ENCODE measurements at places on chromosomes 4 and X. TPM values are rescaled to one million over a fixed set of nuclear protein-coding genes. Genes with fewer than 3 reads are reported as not detected.

DNA sequence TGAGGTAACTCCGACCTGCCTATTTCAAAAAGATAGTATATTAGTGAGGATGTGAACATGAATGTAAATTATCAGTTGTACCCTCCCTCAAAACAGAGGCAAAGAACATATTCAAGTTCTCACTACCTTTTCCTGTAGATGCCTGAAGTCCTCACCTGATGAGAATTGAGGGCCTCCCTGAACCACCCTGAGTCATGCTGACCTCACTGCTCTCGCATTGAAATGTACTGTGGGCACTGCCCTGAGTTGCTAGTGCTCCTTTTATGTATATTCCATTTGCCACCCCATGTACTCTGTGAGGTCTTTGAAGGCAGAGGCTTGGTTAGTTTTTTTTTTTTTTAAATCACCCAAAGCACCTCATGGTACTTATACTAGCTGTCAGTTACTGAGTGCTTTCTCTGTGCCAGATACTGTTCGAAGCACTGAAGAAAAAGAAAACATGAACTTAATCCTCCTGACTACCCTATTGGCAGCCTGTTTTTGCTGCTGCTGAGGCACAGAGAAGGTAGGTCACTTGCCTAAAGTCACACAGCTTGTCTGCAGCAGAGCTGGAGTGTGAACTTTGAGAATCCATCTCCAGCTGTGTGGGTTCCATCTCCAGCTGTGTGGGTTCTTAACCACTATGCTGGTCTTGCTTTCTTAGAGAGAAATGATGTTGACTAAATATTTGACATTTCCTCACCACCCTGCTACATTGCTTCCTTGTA, 253.1 kb upstream of the GPC4 start:
- no peak overlapping the region for H3K4me3 ChIP-seq
- DNase-seq, result no peak
- no peaks in the 10 kb centered on the region for H3K27me3 ChIP-seq
- H3K36me3 ChIP-seq, result no peaks in the 10 kb centered on the region

DNA sequence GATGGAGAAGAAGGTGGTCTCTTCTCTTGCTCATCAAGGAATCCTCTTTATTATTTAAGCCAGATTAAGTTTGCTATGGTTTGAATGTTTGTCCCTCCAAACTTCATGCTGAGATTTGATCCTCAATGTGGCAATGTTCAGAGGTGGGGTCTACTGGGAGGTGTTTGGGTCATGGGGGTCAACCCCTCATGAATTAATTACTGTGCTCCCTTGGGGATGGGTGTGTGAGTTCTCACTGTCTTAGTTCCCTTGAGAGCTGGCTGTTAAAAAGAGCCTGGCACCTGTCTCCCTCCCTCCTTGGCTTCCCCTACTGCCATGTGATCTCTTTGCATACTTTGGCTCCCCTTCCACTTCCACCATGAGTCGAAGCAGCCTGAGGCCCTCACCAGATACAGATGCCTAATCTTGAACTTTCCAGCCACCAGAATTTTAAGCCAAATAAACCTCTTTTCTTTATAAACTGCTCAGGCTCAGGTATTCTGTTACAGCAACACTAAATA, 36.0 kb upstream of the CD38 start:
- no peak overlapping the region for H3K4me3 ChIP-seq
- no peak overlapping the region for H3K27ac ChIP-seq
- H3K36me3 ChIP-seq, result no peaks in the 10 kb centered on the region
- H3K27me3 ChIP-seq, result no peaks in the 10 kb centered on the region
- DNase-seq, result no peak

GRCh38 chr4:145446184-145446583, 35.5 kb upstream of the SMAD1 start:
- no peaks in the 10 kb centered on the region for H3K4me1 ChIP-seq
- H3K27ac ChIP-seq, result no peak overlapping the region
- DNase-seq, result no peak
- H3K4me3 ChIP-seq, result no peak overlapping the region

GRCh38 chr4:146343199-146343598, 128.9 kb downstream of the REELD1 start:
- no peaks in the 10 kb centered on the region for H3K36me3 ChIP-seq
- no peak overlapping the region for H3K4me3 ChIP-seq
- no peaks in the 10 kb centered on the region for H3K4me1 ChIP-seq
- no peak overlapping the region for H3K27ac ChIP-seq
- H3K27me3 ChIP-seq, result no peaks in the 10 kb centered on the region
- no peak for DNase-seq

DNA sequence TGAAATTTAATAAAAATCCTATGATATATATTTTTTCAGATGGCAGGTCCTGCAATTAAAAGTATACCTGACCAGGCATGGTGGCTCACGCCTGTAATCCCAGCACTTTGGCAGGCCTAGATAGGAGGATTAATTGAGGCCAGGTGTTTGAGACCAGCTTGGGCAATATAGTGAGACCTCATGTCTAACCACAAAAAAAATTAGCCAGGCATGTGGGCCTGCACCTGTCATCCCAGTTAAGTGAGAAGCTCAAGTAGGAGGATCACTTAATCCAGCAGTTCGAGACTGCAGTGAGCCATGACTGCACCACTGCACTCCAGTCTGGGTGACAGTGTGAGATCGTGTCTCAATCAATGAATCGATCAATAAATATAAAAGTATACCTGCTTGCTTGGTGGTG, 2.5 kb downstream of the OCIAD2 start:
- H3K4me3 ChIP-seq, result no peak overlapping the region
- H3K27me3 ChIP-seq, result no peaks in the 10 kb centered on the region
- peaks cover 6% of the 10 kb centered on the region for H3K36me3 ChIP-seq
- H3K27ac ChIP-seq, result no peak overlapping the region
- DNase-seq, result no peak
- H3K4me1 ChIP-seq, result peaks cover 17% of the 10 kb centered on the region

HSFX3 gene
- not detected for total RNA-seq

SSX1 gene
- total RNA-seq, result not detected

GSX2 gene
- not detected for total RNA-seq

LRAT gene
- total RNA-seq, result 0.50 TPM

SAGE1 gene
- not detected for total RNA-seq

CSTF2 gene
- total RNA-seq, result 7.6 TPM

Data from esophagus muscularis mucosa (tissue), 4 donors.